Activated naive CD8-positive, alpha-beta T cell treated with anti-CD3 and anti-CD28 coated beads for 36 hours (primary cell): ENCODE measurements at places on chromosomes 2 and 18. TPM values are rescaled to one million over a fixed set of nuclear protein-coding genes. Genes with fewer than 3 reads are reported as not detected.

The DES gene
- 0.39 TPM for total RNA-seq

The GPR45 gene
- not detected for total RNA-seq

The SLC30A3 gene
- 0.14 TPM for total RNA-seq

The NPHP1 gene
- total RNA-seq = 1.6 TPM

The TWSG1 gene
- 12.8 TPM for total RNA-seq

The DUSP2 gene
- 274 TPM for total RNA-seq

The PRKAG3 gene
- not detected for total RNA-seq

The RGPD4 gene
- 0.87 TPM for total RNA-seq

The CHRNA1 gene
- not detected for total RNA-seq

The MEIS1 gene
- total RNA-seq = not detected

The GFPT1 gene
- 35.7 TPM for total RNA-seq

The SGPP2 gene
- total RNA-seq = 3.1 TPM

The NLRC4 gene
- total RNA-seq = not detected

The NTSR2 gene
- total RNA-seq = not detected
